HCT116 (cell line): ENCODE measurements at places on chromosomes 6 and 20.

DNA sequence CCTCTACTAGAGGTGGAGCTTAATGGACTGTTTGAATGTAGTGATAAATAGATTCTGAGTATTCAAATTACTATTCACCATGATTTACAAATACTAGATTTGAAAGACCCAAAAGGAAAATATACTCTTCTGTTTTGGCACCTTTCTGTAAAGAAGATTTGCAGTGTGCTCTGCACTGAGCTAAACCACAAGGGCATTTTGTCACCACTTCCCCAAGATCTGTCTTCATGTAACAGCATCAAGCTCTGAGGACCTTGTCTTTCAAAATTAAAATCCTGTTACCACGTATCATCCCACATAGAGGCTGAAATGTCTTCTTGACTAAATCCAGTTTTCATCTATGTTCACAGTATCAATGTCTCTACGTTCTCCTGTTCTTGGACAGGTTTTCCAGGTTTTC lies 3.3 kb upstream of the PGK2 start:
- no peak for DNase-seq
- H3K4me1 ChIP-seq, result no peaks in the 10 kb centered on the region
- H3K27me3 ChIP-seq, result no peaks in the 10 kb centered on the region
- H3K4me3 ChIP-seq, result no peak overlapping the region
- H3K27ac ChIP-seq, result no peak overlapping the region

DNA sequence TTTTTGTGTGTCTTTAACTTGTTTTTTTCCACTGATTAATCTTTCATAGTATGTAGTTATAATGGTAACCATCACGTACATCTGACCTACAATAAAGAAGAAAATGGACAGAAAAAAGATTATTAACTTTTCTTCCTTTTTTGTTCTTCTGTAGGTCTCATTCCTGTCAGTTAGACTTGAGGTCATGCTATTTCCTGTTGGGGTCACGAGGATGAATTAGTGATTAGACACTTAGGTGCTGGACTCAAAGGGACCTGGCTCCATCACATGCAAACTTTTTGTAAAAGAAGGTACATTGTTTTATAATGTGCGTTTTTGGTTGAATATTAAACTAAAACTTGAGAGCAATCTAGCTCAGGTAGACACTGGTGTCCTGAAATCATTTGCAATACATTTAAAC lies 14.8 kb downstream of the MARCKS start:
- H3K4me1 ChIP-seq, result peaks cover 7% of the 10 kb centered on the region
- no peaks in the 10 kb centered on the region for H3K27me3 ChIP-seq
- H3K36me3 ChIP-seq, result no peaks in the 10 kb centered on the region
- no peak overlapping the region for H3K27ac ChIP-seq
- H3K4me3 ChIP-seq, result no peak overlapping the region
- no peak for DNase-seq

DNA sequence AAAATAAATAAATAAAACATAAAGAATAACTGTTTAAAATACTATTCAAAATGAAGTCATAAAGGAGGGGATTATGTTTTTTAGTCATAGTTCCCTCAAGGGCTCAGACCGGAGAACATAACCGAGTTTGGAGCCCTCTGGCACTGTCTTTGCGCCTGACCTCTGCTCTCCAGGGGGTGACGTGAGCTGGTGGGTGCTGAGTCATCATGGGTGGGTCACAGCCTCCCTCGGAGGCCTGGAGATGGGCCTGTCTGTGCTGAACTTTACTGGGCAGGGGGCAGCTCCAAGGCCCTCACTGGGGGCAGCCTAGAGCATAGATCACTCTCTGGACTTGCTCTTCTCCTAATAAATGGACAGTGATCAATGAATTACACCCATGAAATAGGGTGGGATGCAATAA lies 3.1 kb upstream of the MAVS start:
- H3K4me3 ChIP-seq, result no peak overlapping the region
- H3K27ac ChIP-seq, result peak overlapping the region; percentile 52
- H3K4me1 ChIP-seq, result peaks cover 35% of the 10 kb centered on the region
- no peaks in the 10 kb centered on the region for H3K36me3 ChIP-seq
- no peaks in the 10 kb centered on the region for H3K27me3 ChIP-seq
- peak; percentile 43 for DNase-seq

- H3K36me3 ChIP-seq, result no peaks in the 10 kb centered on the region
- H3K4me1 ChIP-seq, result peaks cover 33% of the 10 kb centered on the region
- H3K27me3 ChIP-seq, result no peaks in the 10 kb centered on the region
- DNase-seq, result no peak
- peak overlapping the region; percentile 44 for H3K4me3 ChIP-seq
These were observed 45.2 kb upstream of the PTPN1 start for GRCh38 chr20:50464725-50465650.

DNA sequence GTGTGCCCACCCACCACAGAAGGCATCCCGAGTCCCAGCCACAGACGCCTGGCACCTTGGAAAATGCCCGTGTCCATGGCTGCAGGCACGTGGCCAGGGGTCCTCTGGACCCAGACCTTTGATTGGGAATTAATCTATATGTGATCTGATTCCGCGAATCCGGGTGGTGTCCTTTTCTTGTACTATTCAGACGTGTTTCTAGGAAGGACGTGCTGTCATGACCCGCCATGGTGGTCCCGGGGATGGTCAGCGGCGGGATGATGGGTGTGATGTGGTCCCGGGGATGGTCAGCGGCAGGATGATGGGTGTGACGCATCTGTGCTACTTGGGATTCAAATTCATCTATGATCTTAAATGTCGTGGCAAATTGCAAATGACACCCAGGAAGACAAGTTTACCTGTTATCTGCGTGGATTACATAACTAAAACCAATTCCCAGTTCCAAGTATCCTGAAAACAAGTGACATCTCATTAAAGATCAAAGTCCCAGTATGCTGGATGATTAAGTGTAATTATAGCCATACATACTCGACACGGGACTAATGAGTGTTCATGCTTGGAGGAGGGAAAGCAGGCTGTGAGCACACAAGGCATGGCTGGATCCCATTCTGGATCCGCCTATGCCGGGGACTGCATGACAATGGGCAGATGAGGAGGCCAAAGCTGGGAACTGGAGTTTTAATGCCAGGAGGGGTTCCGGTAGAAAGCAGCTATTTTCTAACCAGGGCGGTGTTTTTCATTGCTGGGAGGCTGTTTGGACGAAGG lies 256.5 kb downstream of the TAF4 start:
- no peak overlapping the region for H3K4me3 ChIP-seq
- no peaks in the 10 kb centered on the region for H3K36me3 ChIP-seq
- no peaks in the 10 kb centered on the region for H3K4me1 ChIP-seq
- peaks cover 72% of the 10 kb centered on the region for H3K27me3 ChIP-seq

GRCh38 chr6:149026530-149026942 lies 279.7 kb downstream of the UST start:
- H3K4me3 ChIP-seq, result no peak overlapping the region
- no peak overlapping the region for H3K27ac ChIP-seq
- no peaks in the 10 kb centered on the region for H3K27me3 ChIP-seq
- no peaks in the 10 kb centered on the region for H3K36me3 ChIP-seq

DNA sequence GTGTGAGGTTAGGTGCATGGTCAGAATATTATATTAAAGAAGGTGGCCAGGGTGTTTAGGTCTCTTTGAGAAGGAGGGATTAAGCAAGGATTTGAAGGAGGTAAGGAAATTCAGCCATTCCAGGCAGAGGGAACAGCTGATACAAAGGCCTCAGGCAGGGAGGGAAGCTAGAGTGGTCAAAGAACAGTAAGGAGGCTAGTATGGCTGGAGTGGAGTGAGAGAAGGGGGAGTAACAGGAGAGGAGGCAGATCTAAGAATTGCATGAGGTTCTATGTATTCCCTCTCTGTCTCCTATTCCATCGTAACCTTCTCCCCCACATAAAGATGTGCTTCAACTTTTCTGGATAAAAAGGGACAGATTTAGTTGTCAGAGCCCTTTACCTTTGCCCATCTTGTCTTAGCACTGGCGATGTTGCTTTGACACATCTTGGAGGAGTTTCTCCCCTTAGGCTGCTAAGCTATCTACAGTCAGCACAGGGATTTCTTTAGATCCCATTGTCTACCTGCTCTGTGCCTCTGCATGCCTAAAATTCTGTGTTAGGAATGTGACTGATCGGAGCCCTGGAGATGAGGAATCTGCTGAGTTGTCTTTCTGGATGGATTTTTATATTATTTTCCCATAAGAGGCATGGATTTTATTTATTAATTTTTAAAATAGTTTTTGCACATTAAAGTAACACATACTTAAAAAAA lies 59.9 kb downstream of the KLHL31 start:
- no peaks in the 10 kb centered on the region for H3K27me3 ChIP-seq
- peaks cover 8% of the 10 kb centered on the region for H3K4me1 ChIP-seq
- H3K36me3 ChIP-seq, result no peaks in the 10 kb centered on the region
- no peak for DNase-seq

DNA sequence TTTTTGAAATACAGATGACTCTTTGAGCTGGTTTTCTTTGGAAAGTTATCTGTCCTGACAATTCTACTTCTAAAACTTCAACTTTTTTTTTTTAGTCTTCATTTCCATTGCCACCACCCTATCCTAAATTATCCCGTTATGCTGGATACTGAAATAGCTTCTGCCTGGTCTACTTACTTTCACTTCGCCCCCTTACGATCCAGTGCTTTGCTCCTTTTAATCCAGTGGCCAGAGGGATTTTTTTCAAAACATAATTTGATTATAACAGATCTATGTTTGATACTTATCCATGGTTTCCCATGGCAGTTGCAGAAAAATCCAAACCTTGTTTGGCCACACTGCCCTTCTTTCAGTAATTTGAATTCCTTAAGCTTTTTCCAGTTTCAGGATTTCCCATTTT lies 27.4 kb downstream of the ASXL1 start:
- no peaks in the 10 kb centered on the region for H3K36me3 ChIP-seq
- DNase-seq, result no peak
- H3K27ac ChIP-seq, result no peak overlapping the region
- H3K4me3 ChIP-seq, result no peak overlapping the region

DNA sequence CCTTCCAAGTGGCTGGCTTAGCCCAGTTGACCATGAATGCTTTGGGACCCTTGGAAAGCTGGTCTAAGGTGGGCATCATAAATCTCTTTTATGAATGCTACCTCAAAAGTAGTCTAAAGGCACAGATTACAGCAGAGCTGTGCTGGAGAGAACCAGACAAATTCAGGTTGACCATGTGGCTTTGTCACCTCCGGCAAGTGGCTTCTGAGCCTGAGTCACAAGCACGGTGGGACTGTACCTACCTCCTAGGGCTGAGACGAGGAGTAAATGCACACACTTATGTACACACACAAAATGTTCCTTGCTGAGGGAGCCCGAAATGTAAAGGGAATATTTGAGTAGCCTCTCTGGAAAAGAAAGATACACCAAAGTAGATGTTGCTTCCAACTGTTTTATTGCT lies 155.9 kb downstream of the NFATC2 start:
- no peaks in the 10 kb centered on the region for H3K36me3 ChIP-seq
- no peaks in the 10 kb centered on the region; the same call in 1 of the 2 replicates for H3K4me1 ChIP-seq
- no peak overlapping the region for H3K4me3 ChIP-seq
- DNase-seq, result no peak
- no peak overlapping the region for H3K27ac ChIP-seq

DNA sequence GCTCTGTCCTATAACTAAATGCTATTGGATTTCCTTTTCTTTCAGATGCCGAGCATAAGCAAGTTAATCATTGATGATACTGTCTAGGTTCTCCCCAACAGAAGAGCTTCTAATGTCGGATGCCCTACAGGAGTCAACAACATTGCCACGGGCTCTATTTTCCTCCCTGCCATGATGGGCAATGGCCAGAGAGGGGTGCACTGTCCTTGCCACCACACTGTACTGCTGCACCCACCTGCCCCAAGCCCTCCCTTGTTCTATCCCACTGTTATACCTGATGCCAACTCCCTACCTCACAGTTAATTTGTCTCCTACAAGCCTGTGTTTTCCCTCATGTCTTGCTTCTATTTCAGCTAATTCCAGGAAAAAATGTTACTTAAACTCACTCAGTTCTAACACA lies 773.6 kb upstream of the CHD6 start:
- H3K27ac ChIP-seq, result no peak overlapping the region
- H3K4me3 ChIP-seq, result no peak overlapping the region
- DNase-seq, result no peak
- H3K27me3 ChIP-seq, result no peaks in the 10 kb centered on the region
- H3K4me1 ChIP-seq, result no peaks in the 10 kb centered on the region
